ENCODE measurements at places on chromosomes 16 and 17.
A peak's percentile ranks its signal among the peaks of the same experiment; 100 is the strongest.

DNA sequence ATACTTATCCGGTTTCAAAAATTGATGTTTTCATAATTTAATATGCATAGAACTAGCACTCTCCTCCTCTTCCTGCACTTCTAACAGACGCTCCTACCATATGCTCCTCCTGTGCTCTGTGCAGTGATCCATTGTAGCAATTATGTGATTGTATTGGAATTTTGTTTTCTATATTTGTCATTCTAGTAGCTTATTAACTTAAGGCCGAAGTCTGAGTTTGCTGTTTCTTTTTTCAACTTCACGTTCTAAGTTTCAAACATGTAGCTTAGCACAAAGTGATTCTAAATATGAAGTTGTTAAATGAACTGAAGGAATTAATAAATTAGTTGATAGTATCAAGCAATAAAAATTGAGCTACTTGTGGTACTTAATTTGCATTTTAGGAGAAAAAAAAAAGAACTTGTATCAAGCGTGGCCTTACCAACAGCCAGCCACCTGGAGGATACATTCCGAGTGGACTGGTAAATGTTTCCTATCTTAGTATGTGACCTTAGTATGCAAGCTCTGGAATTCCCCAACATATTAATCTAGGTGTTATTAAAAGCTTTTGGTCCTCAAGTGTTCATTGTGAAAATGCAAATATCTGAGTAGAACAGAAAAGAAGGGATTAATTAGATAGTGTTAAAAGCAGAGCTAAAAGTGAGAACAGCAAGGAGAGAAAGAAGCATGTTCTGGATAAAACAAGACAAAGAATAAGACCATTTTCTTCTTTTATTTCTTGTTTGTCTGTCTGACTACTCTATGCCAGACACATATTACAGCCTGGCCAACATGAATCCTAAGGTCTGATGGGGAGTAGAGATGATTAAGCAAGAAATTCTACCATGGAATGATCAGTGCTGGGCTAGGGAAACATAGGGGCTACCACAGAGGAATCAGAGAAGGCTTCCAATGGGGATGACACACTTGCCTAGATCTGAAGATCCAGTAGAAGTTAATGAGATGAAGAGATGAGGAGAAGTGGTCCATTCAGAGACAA, 290.4 kb upstream of the MON1B start:
- DNase-seq, result no peak

GRCh38 chr16:3076577-3076976, 11.1 kb downstream of the IL32 start:
- peak; percentile 73 for DNase-seq

- no peak for DNase-seq
Measured at GRCh38 chr17:69516225-69516624, 101.7 kb downstream of the MAP2K6 start.

DNA sequence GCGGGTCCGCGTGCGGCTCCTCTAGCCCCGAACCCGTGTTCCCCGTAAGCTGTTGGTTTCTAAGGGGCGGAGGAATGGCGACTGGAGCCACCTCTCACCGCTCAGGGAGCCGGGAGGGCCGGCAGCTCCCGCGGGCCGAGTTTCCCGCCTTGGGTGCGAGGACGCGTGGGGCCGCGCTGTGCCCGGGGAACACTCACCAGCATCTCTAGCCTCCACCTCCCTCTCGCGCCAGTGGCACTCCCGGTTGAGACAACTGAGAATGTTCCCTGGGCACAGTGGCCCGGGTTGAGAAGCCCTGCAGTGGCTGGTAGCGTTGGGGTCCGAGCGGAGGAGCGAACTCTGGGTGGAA, 560 bp downstream of the TELO2 start:
- no peak for DNase-seq

Measured in NK-92 treated with Interleukin-12 subunit alpha and Interleukin-12 subunit beta, amount 100 ng/mL, for 24 hours (cell line).